ENCODE measurements at places on chromosomes 16 and 17.

DNA sequence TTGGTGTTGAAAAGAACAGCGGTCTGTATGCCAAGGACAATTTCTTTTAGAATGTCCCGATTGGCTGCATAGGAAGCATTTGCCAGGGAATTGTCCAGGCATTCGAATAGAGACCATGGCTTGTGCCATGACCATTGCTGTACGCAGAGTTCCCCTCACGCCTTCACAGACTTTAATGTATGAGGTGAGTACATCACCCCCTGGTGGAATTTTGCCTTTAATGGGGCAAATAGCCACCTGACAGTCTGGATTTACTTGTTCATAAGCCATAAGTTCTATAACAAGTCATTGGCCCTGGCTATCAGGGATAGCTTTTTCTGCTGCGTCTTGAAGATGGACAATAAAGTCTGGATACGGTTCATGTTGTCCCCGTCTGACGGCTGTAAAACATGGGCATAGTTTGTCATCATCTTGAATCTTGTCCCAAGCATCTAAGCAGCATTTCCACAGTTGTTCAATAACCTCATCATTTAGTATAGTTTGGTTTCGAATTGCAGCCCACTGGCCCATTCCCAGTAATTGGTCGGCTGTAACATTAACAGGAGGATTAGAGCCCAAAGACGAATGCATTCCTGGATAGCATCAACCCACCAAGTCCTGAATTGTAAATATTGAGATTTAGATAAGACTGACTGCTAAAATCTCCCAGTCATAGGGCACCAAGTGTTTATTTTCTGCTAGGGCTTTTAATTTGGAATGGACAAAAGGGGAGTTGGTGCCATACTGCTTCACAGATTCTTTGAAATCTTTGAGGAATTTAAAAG is 67.7 kb upstream of the ARL4D start:
- no peak for DNase-seq

GRCh38 chr16:349211-349610 is 3.3 kb downstream of the AXIN1 start:
- no peak for DNase-seq

DNA sequence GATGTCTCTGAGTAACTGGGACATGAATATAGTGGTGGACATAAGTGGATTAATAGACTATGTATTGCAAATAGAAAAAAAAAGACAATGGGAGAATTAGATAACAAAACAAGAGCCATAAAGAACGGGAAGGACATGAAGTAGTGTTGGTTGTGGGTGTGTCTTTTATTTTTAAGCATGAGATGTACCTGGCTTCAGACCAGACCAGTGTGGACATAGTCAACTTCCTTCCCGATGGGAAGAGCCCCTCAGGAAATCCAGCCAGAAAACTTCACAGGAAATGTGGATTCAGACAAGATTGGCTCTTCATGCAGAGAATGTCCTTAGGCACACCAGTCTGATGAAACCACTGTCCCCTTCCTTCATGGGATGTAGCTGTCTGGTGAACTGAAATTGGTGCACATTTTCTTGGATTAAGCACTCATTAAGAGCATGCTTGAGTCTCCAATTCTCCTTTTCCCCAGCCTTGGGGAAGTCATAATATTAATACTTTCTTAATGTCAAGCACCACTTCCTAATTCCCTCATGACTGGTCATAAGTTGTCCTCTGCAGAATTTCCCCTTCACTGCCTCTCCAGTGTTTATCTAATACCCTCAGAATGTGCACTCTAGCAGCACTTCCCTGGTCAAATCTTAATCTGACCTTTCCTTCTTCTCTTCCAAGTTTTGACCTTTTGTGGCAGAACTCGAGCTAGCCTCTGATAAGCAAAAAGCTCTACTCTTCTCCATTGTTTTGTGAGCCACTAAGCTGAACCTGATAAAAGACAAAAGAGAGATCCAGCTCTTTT is 350.6 kb upstream of the MAF start:
- peak; percentile 68 for DNase-seq

DNA sequence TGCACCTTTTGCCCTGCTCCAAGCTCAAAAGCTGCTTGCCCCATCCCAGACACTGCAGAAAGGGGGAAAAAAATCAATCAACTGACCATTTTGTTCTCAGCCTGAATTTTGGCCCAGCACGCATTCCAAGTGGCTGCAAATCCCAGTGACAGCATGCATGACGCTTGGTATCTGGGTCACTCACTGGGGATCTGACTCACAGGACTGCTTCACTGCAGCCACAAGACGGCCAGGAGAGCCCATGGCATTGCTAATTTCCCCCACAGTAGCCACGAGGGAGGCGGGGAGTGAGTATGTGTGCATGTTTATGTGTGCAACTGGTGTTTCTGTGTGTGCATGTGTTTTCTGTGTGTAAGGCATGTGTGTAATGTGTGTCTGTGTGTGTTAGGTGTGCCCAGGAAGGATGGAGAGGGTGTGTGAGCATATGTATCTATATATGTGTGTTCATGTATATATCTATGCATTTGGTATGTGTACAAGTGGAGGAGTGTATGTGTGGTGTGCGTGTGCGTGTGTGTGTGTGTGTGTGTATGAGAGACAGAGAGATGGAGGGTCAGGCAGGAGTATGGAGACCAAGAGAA is 33.8 kb downstream of the SDK2 start:
- DNase-seq = no peak

DNA sequence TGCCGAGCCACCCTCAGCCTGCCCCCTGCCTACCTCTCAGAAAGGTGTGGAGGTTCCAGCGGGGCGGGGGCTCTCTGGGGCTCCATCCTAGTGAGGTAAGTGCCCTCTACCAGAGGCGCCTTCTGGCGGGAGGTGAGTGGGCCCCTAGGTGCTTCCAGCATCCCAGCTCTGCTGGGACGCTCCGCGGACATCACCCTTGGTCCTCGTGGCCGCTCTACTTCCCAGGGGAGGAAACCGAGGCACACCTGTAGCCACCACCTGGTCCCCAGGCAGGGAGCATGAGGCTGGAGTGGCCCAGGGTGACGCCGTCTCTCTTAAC is 1.4 kb downstream of the MCRIP2 start:
- DNase-seq = no peak

- DNase-seq = peak; percentile 78
Observed at GRCh38 chr17:17305281-17305801, 2.2 kb downstream of the NT5M start.

DNA sequence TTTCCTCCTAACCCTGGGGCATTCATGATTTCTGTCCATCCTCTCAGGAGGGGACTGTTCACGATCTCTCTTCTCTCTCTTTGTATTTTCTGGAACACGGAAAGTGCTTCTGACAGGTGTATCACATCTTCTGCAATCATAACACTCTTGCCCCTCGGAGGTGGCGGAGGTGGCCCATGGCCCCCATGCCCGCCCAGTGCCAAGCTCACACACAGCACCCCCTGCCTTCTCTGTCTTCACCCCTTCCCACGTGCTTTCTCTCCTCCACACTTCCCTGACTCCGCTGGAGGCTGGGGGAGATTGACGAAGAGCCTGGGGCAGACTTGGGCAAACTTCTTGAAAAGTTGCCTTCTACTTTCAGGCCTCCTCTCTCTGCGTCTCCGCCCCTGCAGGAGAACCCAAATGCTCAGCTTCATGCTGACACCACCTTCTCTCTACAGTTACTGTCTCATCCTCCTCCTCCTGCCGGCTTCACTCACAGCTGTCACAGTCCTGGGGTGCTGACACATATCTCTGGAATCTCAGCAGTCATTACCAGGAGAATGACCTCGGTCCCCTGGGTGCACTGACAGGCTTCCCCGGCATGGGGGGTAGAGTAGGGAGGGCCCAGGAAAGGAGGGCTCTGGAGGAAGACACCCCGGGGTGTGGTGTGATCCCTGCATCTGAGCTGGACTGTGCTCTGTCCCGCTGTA is 127.1 kb downstream of the ENGASE start:
- no peak for DNase-seq

GRCh38 chr17:4711661-4712181 is 1.3 kb downstream of the ARRB2 start:
- peak; percentile 92 for DNase-seq

DNA sequence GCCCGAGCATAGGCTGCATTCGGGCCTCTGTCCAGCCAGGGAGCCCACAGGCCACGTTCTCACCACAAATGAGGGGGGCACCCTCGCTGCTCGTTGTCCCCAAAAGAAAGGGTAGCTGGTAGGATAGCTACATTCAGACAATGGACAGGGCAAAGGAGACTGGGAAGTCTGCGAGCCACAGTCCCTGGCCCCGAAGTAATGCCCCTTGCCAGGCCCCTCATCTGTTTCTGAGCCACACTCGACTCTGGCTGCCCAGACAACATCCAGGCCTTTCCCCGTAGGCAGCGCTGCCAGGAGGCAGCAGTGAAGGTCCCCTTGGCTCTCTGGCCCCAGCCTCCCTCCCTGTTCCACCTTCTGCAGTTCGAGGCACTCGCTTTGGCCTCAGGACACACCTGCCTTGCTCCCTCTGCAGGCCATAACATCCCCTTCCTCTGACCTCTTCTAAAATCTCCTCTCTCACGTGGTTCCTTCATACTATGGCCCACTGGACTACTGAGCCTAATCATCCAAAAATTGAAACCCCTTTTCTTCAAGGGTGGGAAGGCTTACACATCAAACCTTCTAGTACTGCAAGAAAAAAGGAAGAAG is 12.2 kb downstream of the AIPL1 start:
- no peak for DNase-seq

DNA sequence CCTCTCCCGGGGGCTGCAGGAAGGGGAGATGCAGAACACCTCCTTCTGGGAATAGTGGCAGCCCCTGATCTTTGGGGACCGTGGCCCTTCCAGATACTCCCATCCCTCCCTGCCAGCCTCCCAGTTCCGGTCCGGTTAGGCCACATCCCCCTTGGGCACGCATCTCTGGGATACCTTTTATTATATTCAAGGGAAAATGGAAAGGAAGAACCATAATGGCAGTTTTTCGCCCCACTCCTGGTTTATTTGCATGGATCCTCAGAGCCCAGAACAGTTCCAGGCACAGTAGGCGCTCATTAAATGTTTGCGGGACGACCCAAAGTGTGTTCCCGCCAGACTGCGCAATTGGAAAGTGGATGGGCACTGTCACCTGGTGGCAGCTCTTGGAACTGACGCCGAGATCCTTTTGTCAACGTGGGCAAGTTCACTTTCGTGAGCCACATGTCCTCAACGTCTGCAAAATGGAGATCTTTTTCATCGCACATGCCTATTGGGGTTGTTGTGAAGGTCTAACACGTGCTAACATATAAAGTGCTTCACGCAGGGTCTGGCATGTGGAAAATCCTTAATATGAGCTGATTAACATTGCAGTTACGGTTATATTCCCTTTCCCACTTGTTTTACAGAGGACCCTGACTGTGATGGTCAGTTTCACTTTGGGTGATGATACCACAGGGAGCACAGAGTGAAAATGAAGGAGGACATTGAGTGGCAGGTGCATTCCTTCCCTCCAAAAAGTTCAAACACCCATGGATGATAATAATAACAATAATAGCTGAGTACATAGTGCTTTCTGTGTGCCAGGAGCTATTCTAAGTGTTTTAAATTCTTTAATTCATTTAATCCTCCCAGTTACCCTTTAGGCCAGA is 1.7 kb upstream of the GPRC5B start:
- peak; percentile 82 for DNase-seq

DNA sequence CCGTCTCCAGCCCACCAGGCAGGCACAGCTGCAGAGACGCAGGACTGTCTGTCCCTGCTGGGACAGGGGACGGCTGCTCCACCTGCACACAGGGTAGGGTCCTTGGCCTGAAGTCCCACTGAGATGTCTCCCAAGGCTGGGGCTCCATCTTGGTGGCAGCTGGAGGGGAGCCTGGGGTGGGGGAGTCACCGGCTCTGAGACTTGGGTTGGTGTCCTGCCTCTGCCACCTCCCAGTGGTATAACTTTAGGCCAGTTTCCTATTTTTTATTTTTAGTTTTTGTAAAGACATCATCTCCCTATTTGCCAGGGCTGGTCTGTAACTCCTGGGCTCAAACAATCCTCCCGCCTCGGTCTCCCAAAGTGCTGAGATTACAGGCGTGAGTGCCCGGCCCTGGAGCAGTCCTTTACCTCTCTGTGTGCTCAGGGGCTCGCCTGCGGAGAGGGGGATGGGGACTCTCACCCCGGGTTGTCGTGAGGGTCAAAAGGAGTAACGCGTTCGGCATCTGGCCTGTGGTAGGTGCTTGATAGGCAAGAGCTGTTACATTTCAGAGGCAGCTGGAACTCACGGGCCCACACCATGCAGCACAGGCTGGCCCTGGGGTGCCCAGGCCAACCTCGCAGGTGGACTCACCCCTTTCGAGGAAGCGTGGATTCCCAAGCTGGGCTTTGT is 46.6 kb upstream of the DOC2B start:
- DNase-seq = no peak

- DNase-seq = no peak
Observed at GRCh38 chr17:81741049-81741593, 29.0 kb downstream of the SLC25A10 start.

- no peak for DNase-seq
Observed at GRCh38 chr17:43562679-43563599, 16.8 kb upstream of the ETV4 start.

GRCh38 chr16:12081048-12081404 is 104.5 kb downstream of the SNX29 start:
- no peak for DNase-seq

GRCh38 chr17:46081018-46081320 is 81.9 kb downstream of the STH start:
- no peak for DNase-seq

All from suppressor macrophage treated with lipopolysaccharide for 1 hour (primary cell).